ENCODE measurements at places on chromosomes 2 and 18.

- no peak for DNase-seq
Measured at GRCh38 chr2:216103213-216103612, 5.9 kb upstream of the XRCC5 start.

- no peak for DNase-seq
Measured at GRCh38 chr2:122758967-122759366, 1003.5 kb downstream of the TSN start.

GRCh38 chr18:46570666-46571065 is 86.4 kb downstream of the LOXHD1 start:
- no peak for DNase-seq

DNA sequence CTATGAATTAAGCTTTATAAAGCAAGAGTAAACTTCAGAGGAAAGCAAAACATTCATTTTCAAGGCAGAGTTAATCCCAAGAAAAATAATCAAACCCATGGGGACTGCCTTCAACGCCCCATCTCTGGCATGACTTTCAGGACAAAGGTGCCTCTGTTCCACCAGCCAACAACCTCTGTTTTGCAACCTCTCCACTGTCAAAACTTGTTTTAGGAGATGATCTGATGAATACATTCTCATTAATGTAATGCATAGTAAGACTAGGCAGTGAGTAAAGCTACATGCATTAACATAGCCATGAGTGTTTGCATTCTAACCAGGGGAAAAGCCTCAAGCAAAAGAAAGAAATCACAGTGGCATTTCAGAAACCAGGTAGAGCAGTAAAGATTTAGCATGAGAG is 357.0 kb downstream of the FBXO15 start:
- DNase-seq, result no peak

DNA sequence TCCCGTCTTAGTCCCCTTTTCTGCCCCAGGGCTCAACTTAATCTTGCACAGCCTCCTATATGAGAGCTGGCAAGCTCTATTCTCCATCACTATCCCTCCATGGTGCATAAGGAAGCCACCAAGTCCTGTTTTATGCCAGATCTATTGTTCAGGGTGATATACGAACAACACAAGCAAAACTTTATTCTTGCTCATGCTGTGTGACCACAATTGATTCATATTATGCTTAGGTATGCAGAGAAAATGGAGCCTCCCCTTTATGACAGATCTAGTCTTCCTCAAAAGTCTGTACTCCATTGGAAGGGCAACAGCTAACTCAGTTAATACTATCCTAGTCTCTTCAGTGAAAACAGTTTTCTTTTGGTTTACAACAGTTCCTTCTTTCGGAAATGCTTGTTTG is 94.0 kb upstream of the STON1 start:
- no peak for DNase-seq

DNA sequence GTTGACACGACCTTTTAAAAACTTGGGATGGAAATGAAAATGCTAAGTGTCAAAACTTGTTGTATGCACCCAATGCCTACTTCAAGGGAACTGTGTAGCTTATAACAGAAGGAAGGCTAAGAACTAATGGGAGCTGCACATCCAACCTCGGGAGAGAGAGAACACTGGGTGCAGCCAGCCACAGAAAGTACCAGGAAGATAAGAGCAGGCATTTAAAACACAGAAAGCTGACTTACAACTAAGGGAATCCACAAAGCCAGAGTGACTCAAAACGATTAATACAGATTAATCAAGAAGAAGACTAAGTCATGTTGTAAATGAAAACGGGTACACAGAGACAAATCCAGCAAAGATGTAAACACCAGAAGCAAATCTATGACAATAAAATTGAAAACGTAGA is 113.4 kb downstream of the HDAC4 start:
- DNase-seq, result no peak

- DNase-seq, result peak; percentile 63
Measured at GRCh38 chr2:105744091-105744908, 412 bp upstream of the NCK2 start.

- peak; percentile 8 for DNase-seq
Measured at GRCh38 chr2:227163998-227164762, at the start of the genes COL4A3 and COL4A4. Gene COL4A3, plus strand, starts transcription at chr2:227164624. Its CDS starts 103 bp downstream, at chr2:227164727. Gene COL4A4, minus strand, starts transcription at chr2:227164205. Its CDS starts 16,722 bp downstream, at chr2:227147483.

DNA sequence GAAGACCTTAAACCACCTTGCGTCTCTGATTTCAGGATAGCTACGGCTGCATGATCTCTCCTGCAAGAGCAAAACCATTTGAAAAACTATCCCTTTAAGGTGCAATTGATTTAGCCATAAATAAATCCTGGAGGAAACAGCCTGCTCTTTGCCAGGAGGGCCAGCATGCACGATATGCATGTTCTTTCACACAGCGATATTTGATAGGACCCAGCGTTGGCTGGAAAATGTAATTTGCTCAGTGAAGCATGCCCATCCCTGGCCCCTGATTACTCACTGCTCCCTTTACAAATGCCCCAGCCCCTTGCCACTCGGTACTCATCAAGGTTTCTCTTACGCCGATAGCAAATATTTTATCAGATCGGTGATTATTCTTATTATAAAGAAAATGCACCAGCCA is 315.4 kb downstream of the CDH2 start:
- DNase-seq, result no peak

- no peak for DNase-seq
Measured at GRCh38 chr18:23553887-23554286, 32.4 kb downstream of the NPC1 start.

DNA sequence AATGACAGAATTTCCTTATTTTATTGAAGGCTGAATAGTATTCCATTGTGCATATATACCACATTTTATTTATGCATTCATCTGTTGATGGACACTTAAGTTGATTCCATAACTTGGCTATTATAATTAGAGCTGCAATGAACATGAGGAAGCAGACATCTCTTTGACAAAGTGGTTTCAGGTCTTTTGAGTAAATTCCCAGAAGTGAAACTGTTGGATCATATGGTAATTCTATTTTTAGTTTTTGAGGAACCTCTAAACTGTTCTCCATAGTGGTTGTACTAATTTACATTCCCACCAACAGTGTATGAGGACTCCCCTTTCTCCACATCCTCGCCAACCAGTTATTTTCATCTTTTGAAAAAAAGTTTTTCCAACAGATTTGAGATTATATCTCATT is 77.5 kb downstream of the TMEM200C start:
- DNase-seq, result no peak

- DNase-seq, result peak; percentile 62
Measured at GRCh38 chr2:100580367-100581276, 17.8 kb downstream of the PDCL3 start.

DNA sequence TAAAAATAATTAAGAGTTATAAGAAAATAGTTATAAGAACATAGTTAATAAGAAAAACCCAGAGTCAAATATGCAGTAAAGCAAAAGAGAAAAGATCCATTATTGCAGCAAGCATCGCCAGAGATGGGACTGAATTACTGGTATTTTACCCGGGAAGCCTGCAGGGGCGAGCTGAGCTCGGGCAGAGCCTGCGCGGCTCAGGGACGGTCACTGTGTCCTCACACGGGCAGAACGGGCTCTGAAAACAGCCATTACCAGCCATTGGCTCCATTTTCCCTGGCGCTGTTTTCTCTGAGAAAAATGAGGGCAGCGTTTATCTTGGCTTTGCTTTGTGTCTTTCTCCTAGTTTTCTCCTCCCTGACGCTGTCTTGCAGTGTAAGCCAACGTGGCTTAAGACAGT is 95.3 kb upstream of the ALKAL2 start:
- DNase-seq, result no peak

- no peak for DNase-seq
Measured at GRCh38 chr18:79191418-79191817, 122.2 kb downstream of the ATP9B start.

GRCh38 chr2:100130595-100131391 is 11.6 kb downstream of the AFF3 start:
- no peak for DNase-seq

DNA sequence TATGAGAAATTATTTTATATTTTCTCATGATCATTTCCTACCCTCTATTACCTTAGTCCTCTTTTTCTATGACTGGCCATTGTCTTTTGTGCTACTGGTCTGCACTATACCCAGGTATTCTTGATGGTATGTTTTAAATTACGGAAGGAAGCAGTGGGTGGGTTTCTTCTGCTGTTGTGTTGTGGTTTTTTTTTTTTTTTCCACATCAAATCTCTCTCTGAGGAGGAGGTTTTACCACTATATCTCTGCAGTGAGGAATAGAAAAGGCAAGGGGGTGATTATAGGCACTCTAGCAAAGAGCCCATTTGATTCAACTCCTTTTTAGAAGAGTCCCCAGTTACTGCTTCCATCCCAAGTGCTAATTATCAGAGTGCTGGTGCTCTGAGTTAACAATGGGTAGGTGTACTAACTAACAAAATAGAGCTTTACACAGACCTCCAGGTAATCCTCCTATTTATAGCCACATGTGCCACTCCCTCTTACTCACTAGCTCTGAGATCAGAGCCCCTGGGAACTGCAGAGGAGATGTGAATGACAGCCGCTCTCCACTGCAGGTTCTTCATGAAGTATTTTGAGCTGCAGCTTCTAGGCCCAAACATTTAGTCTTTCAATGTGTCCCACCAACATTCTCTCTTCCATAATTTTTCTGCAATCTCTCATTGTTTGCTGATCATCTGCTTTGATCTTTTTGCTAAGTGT is 301.6 kb upstream of the GULP1 start:
- no peak for DNase-seq

- no peak for DNase-seq
Measured at GRCh38 chr2:220175967-220176366, 548.5 kb downstream of the SLC4A3 start.

DNA sequence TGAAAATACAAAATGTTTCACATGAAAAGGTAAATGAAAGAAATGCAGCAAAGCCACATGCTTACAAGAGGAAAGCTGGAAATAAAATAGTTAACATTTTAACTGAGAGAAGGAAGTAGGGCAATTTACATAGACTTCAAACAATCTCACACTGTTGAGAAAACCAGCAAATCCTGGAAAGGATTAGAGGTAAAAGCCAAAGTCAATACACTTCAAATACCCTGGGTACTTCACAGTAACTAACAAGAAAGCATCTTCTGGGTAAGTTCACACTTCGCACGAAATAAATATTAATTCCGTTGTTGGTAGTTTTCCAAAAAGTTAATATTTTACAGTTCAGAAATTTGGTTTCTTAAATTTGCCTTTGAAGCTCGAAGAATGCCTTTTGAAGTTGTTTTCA is 3.5 kb upstream of the ERICH2 start:
- DNase-seq, result no peak

DNA sequence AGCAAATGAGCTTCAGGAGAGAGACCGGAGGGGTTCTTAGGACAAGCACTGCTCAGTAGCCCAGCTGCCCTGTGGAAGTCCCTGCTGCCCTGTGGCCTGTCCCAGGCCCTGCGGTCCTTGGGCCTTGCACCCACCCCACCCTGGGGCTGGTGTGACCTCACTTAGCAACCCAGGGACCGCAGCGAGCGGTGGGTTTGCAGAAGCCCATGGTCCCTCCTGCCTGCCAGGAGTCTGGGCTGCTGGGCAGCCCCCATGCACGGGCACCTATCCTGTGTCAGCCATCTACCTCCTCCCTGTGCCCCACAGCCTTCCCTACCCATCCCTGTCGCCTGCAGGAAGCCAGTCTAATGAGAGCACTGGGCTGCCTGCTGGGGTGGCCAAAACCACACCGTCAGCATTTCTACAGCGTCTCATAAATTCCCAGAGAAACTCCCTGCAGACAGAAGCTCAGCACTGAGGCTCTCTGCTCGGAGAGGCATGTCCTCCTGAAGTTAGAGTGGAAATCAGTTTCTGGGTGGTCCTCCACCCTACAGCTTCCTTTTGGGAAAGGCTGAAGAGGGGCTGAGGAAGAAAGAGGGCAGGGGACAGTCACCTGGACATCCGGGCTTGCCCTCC is 231.1 kb upstream of the HS6ST1 start:
- DNase-seq, result no peak

DNA sequence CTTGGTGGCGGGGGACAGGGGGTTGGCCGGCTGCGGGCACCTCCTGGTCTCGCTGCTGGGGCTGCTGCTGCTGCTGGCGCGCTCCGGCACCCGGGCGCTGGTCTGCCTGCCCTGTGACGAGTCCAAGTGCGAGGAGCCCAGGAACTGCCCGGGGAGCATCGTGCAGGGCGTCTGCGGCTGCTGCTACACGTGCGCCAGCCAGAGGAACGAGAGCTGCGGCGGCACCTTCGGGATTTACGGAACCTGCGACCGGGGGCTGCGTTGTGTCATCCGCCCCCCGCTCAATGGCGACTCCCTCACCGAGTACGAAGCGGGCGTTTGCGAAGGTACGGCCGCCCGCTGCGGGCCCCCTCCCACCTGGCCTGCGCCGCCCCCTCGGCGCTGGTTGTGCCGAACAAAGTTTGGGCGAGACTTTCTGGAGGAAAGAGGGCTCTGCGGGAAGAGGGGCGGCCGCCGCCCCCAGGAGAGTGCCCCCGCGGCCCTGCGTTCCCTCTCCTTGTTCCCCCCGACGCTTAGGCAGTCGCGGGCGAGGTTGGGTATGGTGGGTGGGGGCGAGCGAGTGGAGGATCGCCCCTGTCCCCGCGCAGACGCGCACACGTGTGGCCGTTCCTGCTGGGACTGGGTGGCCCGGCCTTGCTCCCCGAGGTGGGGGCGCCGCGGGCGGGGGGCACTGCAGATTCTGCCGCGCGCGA is 866 bp downstream of the CRIM1 start:
- DNase-seq, result peak; percentile 41

All from activated naive CD4-positive, alpha-beta T cell treated with anti-CD3 and anti-CD28 coated beads for 36 hours (primary cell).